Stimulated activated effector memory CD8-positive, alpha-beta T cell treated with anti-CD3 and anti-CD28 coated beads, Interleukin-12 subunit alpha, Interleukin-12 subunit beta, amount 100 ng/mL, for 72 hours (primary cell): ENCODE measurements at places on chromosomes 7 and 10.

GRCh38 chr10:79379512-79380124 lies 32.3 kb downstream of the PPIF start:
- no peak for DNase-seq

DNA sequence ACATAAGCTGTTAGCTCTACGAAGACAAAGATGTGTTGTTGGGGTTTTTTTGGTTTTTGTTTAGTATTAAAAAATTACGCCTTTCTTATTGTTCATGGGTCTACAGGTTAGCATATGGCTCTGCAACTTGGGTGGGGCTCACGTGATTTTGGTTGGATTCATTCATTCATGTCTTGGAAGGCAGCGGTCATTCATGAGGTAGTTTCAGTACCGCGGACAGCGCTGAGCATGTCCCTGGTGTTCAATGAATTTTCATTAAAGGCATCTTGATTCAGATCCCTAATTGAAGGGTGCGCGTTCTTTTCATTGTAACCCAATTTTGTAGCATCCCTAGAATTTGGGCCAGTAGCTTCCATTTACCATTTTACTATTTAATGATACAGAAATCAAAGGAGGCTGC lies 42.9 kb upstream of the TCERG1L start:
- DNase-seq, result peak; percentile 12

GRCh38 chr10:132641401-132641800 lies 103.8 kb downstream of the INPP5A start:
- DNase-seq, result no peak

GRCh38 chr7:7943951-7944350 lies 24.6 kb upstream of the GLCCI1 start:
- DNase-seq, result no peak

- DNase-seq, result no peak
Measured at GRCh38 chr10:104127411-104127810, 5.4 kb downstream of the SFR1 start.

DNA sequence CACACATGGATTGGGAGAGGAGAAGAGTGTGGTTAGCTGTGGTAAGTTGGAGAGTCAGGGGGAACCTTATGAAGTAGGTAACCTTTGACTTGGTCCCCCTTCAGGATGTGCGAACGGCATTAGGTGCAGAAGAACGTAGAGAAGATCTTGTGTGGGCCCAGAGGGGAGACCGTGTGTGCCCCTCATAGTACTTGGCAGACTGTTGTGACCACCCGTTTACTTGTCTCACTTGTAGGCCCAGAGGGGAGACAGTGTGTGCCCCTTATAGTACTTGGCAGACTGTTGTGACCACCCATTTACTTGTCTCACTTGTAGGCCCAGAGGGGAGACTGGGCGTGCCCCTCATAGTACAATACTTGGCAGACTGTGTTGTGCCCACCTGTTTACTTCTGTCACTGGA lies 2.6 kb downstream of the GTPBP4 start:
- DNase-seq, result no peak

DNA sequence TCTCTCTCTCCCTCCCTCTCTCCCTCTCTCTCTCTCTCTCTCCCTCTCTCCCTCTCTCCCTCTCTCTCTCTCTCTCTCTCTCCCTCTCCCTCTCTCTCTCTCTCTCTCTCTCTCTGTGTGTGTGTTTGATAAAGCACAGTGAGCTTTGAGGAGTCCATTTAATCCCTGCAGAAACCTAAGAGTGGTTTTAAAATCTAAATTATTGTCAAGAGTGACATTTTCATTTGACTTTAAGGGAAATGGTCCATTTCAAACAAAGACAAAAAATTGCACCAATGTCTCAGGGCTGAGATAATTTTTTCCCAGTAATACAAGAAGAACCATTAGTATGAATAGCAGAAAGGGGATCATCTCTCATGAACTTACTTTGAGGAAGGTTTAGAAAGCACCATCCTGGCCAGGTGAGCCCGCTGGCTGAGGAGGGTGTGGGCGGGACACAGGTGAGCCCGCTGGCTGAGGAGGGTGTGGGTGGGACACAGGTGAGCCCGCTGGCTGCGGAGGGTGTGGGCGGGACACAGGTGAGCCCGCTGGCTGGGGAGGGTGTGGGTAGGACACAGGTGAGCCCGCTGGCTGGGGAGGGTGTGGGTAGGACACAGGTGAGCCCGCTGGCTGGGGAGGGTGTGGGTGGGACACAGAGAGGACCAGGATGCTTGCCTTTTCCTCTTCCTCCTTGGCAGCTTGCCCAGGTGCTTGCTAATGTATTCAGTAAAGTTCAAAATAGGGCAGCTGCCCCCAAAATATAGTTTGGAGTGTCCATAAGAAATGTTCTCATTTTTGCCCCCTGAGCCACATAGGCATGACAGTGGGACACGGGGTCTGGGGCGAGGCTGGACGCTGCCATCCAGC lies 125.0 kb downstream of the DNAJB6 start:
- no peak for DNase-seq

- DNase-seq, result no peak
Measured at GRCh38 chr10:51269821-51270220, 195.5 kb downstream of the PRKG1 start.

DNA sequence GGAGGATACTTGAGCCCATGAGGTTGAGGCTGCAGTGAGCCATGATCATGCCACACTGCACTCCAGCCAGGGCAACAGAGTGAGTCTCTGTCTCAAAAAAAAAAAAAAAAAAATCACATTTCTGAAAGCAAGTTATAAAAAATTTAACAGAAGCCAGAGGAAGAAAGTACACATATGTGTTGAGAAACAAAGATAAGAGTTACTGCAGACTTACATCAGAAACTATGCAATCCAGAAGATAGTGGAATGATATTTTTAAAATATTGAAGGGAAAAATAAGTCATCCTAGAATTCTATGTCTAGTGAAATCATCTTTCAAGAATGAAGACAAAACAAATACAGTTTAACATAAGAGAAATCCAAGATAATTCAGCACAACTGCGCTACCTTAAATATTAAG lies 46.9 kb downstream of the ZNF518A start:
- DNase-seq, result no peak

DNA sequence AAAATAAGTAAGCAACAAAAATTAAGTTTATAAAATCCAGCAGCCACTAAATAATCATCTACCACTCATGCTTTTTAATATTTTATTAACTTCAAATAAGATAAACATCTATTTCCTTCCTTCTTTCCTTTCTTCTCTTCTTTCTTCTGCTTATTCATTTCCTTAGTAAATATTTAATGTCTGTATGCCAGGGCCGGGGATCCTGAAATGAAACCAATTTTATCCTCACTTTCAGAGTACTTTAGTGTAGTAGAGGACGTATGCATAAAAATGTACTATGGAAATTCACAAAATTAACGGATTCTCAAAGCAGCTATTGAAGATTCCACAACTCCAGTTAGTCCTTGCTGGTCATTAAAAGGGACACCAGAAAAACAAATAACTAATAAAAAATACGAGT lies 224.7 kb downstream of the VTI1A start:
- DNase-seq, result no peak

- no peak for DNase-seq
Measured at GRCh38 chr10:91077549-91078071, 142.9 kb upstream of the PCGF5 start.

DNA sequence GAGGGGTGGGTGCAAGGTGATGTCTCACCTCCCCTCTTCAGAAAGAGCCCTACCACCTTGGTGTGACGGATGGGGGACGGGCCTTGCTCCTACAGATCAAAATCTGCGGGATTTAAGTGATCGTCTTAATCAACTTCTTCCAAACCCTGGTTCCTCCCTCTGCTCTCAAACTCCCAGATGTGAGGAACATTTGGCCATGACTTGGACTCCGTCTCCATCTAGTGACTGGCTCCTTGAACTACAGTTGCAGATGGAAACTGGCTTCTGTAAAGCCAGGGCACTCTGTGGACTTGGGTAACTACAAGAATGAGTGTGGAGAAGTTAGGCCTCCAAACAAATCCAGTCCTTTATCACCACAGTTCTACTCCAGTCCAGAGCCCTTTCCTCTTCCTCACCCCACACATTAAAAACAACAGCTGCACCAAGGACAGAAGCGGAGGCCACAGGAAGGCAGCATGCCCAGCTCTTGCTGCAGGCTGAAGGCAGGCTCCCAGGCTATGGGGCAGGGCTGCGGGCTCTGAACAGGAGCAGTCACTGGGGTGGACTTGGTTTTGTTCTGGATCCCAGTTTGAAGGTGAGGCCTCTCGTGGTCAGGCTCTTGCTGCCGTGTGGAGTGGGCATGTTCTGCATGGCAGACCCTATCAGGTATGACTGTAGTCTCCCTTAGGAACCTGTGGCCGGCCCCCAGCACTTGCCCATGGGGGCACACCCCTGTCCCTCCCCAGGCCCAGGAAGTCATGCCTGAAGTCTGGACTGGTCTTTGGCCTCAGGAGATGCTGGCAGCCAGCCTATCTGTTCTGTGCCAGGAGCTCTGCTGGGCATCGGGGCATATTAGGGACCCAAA lies 79.4 kb downstream of the VWC2 start:
- no peak for DNase-seq

- DNase-seq, result no peak
Measured at GRCh38 chr10:119640875-119641526, 10.2 kb upstream of the BAG3 start.

DNA sequence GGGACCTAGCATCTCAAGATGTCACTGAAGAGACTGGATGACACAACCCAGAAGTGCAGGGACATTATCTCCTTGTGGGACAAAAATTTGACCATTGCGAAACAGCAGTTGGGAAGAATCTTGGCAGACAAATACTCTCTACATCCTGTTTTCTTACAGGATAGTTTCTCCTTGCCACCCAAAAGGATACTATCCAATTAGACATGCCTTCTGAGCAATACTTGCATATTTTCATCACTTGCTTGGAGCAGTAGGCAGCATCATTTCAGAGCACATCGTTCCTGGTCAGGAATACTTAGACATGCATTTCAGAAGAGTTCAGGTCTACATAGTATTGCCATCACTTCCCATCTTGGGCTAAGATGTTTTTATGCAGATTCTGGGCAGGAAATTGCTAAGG lies 56.8 kb downstream of the FAS start:
- no peak for DNase-seq

- no peak for DNase-seq
Measured at GRCh38 chr10:49633327-49634068, 19.7 kb downstream of the CHAT start.

DNA sequence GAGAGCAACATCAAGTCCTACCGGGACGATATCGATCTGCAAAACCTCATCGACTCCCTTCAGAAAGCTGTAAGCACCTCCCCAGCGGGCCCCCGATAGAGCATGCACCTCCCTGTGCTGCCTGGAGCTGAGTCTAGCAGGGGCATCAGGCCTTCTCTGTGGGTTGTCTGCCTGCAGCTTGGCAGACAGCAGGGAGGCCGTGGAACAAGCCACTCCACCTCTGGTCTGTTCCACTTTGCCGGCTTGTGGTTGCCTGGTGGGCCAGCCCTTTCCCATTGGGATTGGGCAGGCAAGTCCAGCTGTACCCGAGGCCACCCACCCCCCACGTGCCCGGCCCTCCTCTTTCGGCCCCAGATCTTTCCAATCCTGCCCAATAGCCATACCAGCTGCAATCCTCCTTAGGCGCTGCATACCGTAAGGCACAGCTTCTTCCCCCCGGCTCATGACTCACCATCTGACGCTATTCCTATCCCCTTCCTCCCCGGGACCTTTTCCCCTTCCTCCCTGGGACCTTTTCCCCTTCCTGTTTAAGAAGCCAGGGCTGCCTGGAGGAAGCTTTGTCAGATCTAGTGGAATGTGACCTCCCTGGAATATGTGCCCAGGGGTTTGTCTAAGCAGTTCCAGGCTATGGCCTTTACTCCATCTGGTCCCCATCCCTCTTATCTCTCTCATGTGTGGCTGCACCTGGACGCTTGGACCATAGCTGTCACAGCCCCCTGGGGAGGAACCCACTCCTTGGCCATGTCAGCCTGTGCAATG lies 28.1 kb upstream of the SH2D4B start:
- DNase-seq, result no peak

DNA sequence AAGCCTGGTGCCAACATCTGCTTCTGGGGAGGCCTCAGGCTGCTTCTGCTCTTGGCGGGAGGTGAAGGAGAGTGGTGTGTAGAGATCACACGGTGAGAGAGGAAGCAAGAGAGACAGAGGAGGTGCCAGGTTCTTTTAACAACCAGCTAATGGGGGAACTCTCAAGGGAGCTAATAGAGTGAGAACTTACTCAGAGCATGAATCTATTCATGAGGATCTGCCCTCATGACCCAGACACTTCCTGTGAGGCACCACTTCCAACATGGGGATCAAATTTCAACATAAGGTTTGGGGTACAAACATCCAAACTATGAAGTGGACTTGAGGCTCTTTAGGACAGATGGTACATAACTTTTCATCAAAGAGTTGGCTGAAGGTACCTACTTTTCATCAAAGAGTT lies 5.1 kb upstream of the ZNF32 start:
- no peak for DNase-seq

GRCh38 chr7:70631718-70632117 lies 500.2 kb upstream of the GALNT17 start:
- no peak for DNase-seq

- DNase-seq, result no peak
Measured at GRCh38 chr7:101858437-101859385, 41.3 kb downstream of the CUX1 start.

DNA sequence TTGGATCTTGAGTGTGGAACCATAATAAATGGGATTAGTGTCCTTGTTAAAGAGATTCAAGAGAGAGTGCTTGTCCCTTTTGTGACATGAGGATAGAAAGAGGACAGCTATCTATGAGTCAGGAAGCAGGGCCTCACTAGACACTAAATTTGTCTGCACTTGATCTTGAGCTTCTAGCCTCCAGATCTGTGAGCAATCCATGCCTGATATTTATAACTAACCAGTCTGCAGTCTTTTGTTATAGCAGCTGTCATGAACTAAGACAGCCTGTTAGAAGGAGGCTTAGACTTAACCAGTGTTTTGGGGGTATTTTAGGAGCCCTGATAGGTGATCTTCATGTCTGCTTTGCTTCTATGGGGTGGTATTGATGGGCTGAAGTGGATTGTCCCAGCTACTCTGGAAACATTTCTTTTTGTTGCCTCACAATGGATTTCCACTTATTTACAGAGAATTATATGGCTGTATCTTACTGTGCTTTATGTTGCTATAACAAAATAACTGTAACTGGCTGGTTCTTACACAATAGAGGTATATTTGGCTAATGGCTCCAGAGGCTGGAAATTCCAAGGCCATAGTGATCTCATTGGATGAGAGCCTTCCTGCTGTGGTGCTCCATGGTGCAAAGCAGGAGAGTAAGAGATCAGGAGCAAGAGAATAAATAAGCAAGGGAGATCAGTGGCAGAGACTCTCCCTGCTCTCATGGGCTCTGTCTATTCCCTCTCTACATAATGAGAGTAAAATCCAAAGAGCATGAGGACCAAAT lies 23.4 kb upstream of the AKR1C3 start:
- DNase-seq, result no peak

GRCh38 chr7:45160417-45160881 lies 2.9 kb downstream of the RAMP3 start:
- no peak for DNase-seq

- DNase-seq, result no peak
Measured at GRCh38 chr7:139829775-139830117, 682 bp downstream of the TBXAS1 start.

- no peak for DNase-seq
Measured at GRCh38 chr10:6979371-6979770, 399.3 kb upstream of the PRKCQ start.

DNA sequence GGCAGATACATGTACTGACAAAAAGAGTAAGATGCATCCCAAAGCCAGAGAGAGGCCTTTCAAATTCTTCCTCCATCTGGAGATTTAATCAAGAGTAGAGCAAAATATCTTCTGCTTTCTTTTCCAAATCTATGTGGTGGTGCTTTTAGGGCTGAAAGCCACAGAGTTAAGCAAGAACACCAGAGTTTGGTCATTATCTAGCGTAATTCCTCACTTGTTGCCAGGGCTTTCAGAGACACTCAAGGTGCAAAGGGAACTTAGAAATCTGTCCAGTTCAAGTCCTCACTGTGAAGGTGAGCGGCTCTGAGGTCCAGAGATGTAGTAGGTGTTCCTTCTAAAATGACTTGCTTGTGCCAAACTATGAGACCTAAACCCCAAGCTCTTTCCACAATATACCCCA lies 10.9 kb upstream of the NFE2L3 start:
- no peak for DNase-seq
